ENCODE measurements at places on chromosomes 3 and 15.

GRCh38 chr15:92082006-92082843, 228.7 kb downstream of the SLCO3A1 start:
- DNase-seq, result peak; percentile 63

DNA sequence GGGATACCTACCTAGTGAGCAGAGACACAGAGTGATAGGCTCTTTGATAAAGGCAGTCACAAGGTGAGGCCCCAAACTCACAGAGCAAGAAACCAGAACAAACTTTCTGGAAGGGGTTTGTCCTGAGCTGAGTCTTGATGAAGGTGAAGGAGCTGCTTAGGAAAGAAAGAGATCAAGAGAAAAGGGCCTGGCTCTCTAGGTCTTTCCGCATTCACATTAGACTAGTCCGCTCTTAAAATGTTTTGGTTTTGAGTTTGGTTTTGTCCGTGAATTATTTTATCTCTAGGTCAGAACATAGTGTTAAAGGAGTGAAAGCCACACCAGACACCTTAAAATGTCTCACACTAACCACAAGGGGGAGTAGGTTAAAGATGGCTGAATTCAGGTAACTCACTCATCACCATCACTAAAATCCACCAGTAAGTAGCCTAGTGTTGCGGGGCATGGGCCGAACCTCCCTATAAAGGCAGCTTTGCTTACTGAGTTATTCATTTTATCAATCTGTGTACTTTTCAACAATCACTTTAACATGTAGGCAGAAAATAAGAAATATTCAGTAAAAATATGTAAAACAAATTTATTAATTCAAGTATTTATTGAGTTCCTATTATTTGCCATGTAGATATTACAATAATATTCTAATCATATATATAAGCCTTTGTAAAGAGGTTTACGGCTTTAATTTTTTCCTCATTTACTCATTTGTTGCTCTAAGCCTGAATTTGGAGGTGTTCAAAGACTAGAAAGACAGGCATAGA, 121.5 kb upstream of the TSC22D2 start:
- DNase-seq, result no peak

DNA sequence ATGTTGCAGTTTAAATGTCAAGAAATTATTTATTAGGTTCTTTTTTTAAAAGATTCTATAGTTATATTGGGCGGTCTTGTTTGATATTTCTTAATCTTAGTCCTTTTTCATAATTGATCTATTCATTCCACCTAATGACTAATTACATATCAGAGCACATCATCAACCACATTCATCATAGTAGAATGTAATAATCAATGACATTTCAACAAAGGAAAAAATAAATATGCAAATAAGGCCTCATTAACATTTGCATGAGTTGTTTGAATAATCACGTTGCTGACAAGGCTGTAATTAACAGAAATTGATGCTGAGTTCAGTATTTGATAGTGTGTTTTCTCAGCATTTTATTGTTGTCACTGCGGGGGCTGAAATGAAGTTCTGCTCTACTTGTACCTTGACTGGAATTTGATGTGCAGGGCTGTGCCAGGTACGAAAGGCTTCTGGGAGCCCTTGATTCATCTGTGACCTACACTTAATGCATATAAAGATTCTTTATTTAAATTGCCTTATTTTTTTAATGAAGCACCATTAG, 215.7 kb downstream of the TCF12 start:
- DNase-seq, result no peak

DNA sequence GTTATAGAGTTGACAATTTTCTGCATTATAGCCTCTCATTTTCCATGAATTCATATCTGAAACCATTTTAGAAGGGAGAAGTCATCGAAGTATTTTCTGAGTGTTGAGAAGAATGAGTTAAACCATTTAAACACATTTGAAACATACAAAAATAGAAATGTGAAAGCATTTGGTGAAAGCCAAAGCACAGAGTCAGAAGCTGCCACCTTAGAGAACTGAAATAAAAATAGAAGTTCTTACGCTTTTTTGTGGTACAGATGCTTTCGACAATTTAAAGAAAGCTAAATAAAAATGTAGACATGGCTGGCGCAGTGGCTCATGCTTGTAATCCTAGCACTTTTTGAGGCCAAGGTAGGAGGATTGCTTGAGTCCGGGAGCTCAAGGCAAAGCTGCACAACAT, 9.0 kb downstream of the FANCD2OS start:
- DNase-seq, result no peak

- peak; percentile 42 for DNase-seq
These were observed 9.0 kb downstream of the ZIC4 start for GRCh38 chr3:147397155-147397874.

- no peak for DNase-seq
These were observed 3.7 kb upstream of the CCR2 start for GRCh38 chr3:46350262-46350565.

GRCh38 chr15:69000091-69000490, 14.4 kb upstream of the NOX5 start:
- no peak for DNase-seq

DNA sequence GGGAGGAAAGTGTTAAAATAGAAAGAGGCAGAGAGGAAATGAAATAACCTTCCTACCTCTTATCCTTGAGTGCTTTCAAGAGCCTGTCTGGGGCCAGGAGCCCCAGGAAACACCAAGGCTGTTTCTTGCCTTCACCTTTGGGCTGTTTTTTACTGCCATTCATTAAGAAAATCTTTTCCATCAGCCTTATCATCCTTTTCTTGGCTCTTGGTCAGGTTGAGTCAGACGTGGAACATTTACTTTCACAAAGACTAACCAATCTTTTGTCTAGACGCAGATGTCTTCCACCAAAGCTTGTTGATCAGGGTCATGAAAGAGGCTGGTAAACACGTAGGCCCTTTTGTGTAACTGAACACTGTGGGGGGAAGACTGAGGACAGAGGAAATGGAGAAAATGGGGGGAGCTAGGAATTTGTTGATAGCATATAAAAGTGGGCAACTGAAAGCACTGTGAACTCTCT, 151.0 kb upstream of the THBS1 start:
- no peak for DNase-seq

- DNase-seq, result no peak
These were observed 5.4 kb upstream of the ABHD17C start for GRCh38 chr15:80689716-80690115.

DNA sequence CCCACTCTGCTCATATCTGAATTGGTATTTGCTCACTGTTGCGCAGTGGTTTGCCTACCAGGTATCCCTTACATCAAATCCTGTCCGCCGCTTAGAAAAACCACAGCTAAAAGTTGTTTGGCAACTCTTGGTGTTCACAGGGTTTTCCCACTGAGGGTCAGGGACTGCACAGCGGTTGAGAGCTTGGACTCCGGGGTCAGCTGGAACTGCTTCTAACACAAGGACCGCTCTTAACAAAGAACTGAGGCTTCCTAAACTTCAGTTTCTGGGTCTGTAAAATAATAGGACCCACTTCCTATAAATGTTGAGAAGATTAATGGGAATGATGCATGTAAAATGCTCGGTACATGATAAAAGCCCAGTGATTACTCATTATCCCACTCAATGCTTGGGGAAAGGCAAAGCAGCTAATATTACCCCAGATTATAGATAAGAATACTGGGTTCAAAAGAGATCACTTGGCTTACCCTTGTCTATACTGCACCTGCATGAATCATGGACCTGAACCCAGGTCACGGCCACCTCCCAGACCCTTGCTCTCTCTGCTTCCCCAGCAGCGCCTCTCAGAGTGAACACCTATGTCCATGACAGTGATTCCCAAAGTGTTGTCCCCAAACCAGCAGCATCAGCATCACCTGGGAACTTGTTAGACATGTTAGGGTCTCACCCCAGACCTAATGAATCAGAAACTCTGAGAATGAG, 36.1 kb downstream of the LIPC start:
- DNase-seq, result no peak

DNA sequence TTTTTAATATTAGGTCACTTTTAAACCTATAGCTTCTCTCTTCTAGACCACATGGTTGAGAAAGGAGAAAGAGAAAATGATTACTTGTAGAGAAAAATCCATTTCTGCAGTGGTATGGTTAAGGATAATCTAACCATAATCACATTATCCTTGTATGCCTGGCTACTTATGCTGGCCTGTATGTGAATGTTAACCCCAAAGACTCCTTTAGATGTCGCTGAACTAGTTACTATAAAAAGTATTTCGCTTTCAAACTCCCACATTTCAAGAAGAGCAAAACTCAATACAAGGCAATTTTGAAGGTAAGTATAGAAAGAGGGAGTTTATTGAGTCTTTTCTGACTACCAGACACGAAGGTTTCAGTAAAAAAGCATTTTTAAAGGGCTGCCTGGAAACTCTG, 2.2 kb downstream of the KCTD6 start:
- DNase-seq, result no peak

DNA sequence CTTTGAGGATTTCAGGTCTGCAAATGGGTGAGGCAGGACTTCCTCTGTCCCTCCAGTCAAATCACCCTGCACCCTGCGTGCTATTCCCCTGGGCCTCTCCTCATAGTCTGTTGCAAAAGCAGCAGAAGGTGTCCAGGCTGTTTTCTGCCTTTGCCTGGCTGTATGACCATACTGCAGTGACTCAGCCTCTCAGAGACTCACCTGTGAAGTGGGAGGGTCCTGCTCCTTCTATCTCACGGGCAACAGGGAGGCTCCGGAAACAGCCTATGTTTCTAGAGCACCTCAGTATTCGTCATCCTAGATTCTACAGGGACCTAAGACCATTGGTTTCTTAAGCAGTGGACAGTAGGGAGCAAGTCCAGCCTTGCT, 216.4 kb downstream of the TLE3 start:
- no peak for DNase-seq

GRCh38 chr3:179533274-179533673, 29.5 kb upstream of the ACTL6A start:
- DNase-seq, result no peak

- peak; percentile 60 for DNase-seq
These were observed 35.9 kb downstream of the CCK start for GRCh38 chr3:42229942-42230688.

DNA sequence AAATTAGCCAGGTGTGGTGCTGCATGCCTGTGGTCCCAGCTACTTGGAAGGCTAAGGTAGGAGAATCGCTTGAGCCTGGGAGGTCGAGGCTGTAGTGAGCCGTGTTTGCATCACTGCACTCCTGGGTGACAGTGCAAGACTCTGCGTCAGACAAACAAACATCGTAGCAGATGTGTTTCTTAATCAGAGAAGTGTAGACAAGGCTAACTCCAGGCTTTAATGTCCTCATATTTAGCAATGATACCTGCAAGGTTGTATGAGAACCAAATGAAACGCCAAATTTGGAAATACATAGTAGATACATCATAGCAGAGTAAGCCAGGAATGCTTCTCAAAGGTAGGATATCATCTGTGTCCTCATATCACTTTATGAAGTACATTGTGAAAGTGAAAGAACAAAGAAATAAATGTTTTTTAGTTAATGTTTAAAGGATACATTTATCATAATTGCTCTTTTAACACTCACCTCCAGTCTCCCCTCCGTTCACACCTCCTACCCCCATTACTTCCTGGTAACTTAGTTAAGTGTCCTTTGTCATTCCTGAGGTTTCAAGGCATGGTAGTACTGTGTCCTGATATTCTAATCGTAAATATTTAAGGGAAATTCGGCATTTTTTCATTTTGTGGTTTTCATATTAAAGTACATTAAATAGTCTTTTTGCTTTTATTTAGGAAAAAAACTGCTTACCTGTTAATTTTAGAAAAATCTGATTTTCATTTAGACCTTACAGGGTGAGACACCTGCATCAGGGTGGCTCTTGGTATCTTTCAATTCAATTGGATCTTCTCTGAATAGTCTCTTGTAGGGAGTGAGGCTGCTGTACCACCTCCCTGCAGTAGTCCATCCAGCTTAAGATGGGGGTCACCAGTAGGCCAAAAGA, 96.1 kb downstream of the OPA1 start:
- DNase-seq, result no peak

DNA sequence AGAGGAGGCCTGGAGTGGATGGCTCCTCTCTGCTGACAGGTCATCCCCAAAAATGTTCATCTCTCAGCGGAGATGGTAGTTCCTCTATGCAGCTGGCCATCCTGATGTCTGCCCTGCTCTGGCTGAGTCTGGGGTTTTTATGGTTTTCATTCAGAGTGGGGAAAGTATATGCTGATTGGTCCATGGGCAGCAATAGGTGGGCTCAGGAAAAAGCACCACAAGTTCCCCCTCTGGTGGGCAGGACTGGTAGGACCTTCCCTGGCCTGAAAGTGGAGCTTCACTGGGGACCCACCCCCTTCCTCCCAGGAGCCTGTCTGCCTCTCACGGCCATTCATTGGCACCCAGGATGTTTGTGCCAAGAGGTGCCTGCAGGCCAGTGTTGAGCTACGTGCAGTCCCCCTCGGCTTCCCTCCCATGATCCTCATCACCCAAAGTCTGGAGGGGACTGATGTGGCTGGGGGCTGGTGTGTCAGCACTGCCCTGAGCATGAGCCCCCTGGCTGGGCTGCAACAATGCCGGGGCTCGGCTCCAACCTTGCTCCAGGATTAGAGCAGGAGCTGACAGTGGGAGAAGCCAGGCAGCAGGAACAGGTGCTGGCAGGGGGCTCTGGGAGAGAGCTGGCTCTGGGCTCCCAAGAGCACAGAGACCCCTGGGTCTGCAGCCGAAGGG, 13.1 kb upstream of the BLOC1S6 start:
- no peak for DNase-seq

DNA sequence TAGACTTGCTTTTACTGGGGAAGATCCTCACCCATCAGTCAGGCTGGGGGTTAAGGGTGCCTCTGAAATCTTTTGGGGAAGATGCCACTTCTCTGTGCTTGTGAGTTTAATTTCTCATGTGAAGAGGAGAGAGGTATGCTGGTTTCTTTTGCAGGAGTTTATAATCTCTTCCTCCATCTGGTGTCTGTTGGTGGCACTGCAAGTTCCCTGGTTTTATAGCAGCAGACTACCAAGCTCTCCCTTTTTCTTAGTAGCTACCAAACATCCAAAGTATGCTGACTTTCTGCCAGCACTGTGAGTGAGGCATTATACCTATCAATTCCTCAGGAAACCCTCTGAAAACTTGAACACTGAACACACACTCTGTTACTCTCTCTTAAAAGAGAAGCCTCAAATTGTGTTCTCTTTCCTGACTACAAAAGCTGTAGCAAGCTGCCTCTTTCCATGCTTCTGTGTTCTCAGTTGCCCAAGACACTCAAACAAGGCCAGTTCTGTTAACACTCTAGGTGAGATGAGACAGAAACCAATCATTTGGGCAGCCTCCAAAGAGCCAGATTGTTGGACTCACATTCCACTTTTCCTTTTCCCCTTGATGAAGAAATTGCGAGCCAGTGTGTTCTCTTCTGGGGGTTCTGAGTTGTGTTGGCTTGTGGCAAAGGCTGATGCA, 299.5 kb downstream of the GAP43 start:
- no peak for DNase-seq

- no peak for DNase-seq
These were observed 38.9 kb upstream of the PIK3CB start for GRCh38 chr3:138873471-138874278.
